ENCODE measurements at places on chromosomes 1 and 21. TPM values are rescaled to one million over a fixed set of nuclear protein-coding genes. Genes with fewer than 3 reads are reported as not detected.

DNA sequence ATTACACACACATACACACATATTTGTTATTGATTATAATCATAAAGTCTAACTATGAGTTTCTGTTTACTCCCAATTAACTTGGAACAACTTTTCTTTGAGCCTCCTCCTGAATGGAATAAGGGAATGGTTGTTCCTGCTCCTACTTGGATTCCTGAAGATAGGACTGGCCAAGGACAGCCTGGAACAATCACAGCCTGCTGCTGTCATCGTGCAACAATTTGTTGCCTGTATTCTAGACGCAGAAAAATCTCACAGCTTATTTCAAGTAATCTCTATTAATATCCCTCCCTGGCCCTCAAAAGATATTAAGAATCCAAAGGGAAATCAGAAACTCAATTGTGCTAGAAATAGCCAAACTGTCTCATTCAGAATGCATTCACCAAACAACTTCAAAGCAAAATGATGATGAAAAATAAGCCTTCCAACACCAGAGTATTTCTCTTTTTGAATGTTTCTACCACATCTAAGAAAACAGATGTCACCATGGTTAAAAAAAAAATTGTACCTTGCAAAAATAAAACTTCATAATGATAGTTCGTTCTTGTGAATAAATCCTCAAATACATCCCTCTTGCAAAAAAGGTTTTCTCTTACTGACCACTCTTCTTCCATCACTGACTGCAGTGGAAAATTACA, 30.9 kb downstream of the RCAN1 start:
- no peak for DNase-seq

DNA sequence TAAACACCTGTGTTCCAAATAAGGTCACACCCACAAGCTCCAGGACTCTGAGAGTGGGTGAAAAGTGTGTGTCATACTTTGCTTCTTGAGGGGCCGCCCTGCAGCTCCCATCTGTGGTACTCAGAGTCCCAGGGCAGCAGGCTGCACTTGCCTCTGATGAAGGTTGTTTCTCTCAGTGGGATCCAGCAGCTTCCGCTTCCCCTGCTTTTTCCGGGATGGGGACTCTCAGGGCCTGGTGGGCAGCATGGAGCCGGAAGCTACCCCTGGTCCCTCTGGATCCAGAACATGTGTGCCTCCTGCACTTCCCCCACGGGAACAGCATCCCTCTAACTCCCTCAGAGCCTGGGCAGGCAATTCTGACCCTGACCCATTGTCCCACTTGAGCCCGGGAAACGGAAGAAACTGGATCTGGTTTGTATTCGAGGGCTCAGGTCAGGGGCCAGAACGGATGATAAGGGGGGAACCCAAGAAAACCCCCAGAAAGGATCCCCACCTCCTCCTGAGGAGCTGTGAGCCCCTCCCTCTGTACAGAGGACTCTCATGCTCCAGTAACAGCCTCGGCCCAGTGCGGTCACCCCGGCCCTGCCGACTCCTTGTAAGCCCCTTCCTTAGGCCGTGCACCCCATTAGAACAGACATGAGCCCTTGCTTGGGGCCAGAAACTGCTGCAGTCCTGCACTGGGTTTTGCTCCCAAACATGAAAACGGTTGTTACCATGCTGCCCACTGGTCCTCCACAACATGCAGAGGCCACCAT, 189.5 kb upstream of the C1orf174 start:
- DNase-seq = no peak

DNA sequence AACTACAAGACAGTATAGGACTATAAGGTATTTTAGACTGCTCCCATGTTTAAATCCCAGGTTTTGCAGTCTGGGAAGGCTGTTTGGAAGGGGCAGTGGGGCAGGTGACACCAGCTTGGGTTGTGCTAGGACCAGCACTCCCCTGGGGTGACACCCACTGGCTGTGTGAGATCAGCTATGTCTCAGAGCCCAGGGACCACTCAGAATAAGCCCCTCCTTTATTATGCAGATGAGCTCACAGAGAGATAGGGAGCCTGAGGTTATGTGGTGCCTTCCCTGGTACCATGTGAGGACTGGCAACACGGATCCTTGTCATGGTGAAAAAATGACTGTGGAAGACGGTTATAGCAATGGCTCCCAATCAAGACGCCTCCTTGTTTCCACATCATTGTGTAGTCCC, 71.0 kb downstream of the NENF start:
- no peak for DNase-seq

The KRTAP13-2 gene
- polyA plus RNA-seq = not detected

The TTLL7 gene
- polyA plus RNA-seq = 7.3 TPM

The SAMD13 gene
- 1.3 TPM for polyA plus RNA-seq

The SPRR1A gene
- polyA plus RNA-seq = not detected

The DMBX1 gene
- not detected for polyA plus RNA-seq
